ENCODE measurements at places on chromosomes 2 and 18.

DNA sequence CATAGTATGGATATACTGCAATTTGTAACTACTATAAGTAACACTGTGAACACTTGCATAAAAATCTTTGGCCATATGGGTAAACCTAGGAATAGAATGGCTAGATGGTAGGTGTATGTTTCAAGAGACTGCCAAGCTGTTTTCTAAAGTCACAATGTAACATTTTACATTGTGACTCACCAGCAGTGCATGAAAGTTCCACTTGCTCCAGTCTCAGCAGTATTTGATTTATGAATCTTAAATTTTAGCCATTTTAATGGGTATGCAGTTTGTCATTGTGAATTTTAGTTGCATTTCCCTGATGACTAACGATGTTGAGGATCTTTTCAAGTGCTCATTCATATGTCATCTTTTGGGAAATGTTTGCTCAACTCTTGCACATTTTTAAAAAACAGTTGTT is 86.1 kb downstream of the FARSB start:
- DNase-seq, result no peak

DNA sequence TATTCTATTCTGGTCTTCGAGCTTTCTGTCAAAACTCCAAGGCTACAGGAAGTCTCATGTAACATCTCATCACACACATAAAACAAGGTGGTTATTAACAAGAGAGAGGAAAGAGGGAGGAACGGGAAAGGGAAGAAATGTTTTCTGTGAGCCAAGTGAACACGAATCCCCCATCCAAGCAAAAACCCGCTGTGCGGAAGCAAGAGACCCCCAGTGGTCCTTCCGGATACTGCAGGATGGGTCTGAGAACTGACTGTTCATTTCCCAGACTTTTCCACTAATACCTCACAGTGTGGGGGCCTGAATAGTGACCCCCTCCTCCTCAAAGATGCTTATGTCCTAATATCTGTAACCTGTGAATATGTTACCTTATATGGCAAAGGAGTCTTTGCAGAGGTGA is 19.0 kb upstream of the DIPK1C start:
- DNase-seq, result peak; percentile 36

GRCh38 chr2:37085731-37086147 is 1.4 kb downstream of the GPATCH11 start:
- peak; percentile 18 for DNase-seq

GRCh38 chr2:42382144-42382543 is 21.1 kb upstream of the COX7A2L start:
- DNase-seq, result no peak

DNA sequence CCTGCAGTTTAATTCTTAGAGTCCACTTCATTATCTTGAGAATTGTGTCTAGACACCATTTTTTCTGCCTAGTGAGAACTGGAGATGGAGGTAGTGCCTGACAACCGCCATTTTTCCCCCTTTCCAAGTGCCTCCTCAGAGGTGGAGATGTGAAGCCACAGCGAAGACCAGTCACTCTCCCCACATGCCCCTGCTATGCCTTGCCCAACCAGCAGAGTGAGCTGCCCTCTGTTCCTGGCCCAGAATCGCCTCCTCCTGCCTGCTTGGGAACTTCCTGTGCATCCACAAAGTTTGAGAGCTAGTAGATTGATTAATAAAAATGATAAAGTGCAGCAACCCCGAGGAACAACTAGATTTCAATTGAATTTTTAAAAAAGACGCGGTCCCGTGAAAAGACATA is 123.3 kb downstream of the CLIP4 start:
- DNase-seq, result peak; percentile 45
